NCI-H187 (cell line): ENCODE measurements at places on chromosomes 5 and 9.

- DNase-seq, result no peak
These were observed 98.9 kb downstream of the TENT4A start for GRCh38 chr5:6812091-6812490.

- DNase-seq, result no peak
These were observed 1.6 kb upstream of the SEC16A start for GRCh38 chr9:136484153-136485048.

DNA sequence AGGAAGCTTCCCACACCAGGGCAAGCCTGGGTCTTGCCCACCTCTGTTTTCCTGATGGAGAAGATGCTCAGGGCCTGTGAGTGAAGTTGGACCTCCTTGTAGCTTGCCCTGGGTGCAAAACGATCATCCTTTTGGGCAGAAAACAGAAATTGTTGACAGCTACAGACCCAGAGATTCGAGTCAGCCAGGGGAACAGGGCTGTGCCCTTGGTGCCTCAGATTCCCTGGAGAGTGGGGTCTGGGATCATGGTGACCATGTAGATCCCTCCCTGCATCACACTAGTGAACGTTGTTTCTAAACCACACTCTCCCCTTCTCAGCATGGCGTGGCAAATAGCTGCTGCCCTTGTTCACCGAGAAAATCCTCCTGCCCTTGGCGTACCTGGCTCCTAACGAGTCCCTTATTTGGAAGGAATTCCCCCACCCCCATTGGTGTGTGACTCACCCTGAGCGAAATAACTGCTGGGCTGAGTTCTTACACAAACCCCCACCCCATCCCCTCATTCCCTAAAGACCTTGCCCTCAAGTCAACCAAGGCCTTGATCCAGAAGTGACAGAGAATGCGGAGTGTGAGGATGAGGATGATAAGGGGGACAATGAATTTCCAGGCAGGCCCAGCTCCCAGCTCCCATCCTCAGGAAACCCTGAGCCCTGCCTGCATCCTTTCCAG lies 1.1 kb upstream of the DCANP1 start:
- DNase-seq, result no peak

- DNase-seq, result no peak
These were observed 226.2 kb downstream of the EPB41L4A start for GRCh38 chr5:112192866-112193265.

GRCh38 chr5:116370149-116370548 lies 204.5 kb downstream of the SEMA6A start:
- DNase-seq, result no peak

DNA sequence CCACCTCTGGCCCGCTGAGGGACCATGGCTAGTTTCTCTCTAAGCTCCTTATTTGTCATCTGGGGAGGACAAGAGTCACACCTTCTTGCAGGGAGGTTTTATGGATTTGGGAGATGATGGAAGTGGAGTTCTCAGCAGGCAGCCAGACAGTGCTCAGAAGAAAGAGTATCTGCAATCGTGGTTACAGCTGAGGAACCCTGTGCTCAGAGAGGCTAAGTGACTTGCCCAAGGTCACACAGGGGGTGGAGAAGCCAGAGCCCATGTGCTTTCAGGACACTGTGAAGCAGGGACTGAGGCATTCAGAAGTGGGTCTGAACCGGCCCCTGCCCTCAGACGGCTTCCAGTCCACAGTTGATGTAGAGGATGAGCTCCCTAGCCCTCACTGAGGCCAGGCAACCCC lies 10.8 kb downstream of the PRRX2 start:
- no peak for DNase-seq

DNA sequence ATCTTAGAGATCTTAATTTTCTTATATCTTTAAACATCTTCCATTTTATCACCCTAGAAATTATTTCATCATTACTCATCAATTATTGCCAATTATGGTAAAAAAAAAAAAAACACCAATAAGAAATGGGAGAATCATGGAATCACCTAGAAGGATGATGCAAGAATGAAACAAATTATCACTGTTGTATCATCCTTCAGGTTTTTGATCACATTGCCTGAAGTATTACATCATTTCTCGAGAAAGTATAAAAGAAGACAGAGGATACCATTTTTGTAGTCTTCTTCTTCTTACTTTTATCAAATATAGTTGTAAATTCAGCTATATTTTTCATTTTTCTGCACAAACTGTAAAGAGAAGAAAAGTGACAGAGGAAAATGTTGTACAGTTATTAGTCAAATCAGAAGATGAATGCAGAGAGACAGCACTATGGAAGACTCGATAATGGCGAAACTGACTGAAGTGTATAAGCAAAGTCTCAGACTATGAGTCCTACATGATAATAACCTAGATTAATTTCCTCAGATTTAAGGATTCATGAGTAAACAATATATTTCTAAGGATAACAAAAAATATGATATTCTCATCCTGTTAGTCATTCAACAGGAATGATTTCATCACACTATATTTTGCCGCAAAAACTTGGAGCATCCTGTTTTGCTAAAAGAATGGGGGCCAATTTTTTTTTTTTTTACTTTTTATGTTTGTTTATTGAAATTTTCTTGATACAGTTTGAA lies 5.9 kb upstream of the STC2 start:
- no peak for DNase-seq

DNA sequence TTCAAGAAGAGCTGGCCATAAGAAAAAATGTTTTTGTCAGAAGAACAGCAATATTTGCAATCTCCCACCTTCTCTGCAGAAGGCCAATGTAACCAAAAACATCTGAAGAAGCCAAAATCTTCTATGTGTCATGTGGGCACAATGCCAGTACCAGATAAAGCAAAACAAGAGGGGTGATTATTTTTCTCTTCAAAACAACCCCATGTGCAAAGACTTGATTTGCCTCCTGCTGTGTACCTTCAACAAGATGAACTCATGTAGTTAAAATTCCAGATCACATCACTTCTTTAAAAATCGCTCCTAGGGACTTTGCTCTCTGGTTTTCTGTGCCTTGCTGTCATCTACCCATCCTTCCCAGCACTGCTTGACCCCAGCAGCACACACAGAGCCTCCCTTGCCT lies 134.0 kb upstream of the MAP3K1 start:
- DNase-seq, result no peak

- DNase-seq, result no peak
These were observed 28.0 kb upstream of the HTR4 start for GRCh38 chr5:148682058-148683026.

GRCh38 chr9:38243993-38244392 lies 148.5 kb upstream of the ALDH1B1 start:
- DNase-seq, result no peak

GRCh38 chr5:150129813-150130492 lies 25.7 kb downstream of the PDGFRB start:
- no peak for DNase-seq

- no peak for DNase-seq
These were observed 138.0 kb downstream of the NUDT12 start for GRCh38 chr5:103424453-103425205.

DNA sequence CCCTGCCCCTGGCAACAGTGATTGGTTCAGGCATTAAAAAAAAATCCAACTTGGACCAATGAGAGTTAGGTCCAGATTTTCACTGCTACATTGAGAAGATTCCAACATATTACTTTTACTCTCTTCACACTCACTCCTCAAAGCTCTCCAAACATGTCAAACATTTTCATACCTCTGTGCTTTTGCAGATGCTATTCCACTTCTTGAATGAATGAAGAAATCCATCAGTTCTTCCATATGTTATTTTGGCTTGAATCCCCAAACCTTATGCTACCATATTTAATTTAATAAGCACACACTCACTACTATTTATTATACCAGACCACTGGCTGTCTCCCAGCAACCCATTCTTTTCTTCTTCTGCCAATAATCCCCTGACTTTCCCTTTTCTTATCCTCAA lies 87.1 kb downstream of the PPP2R2B start:
- DNase-seq, result no peak

GRCh38 chr5:176792655-176793342 lies 17.6 kb upstream of the UNC5A start:
- DNase-seq, result no peak
